SJCRH30 (cell line): ENCODE measurements at places on chromosomes 5 and 9.

DNA sequence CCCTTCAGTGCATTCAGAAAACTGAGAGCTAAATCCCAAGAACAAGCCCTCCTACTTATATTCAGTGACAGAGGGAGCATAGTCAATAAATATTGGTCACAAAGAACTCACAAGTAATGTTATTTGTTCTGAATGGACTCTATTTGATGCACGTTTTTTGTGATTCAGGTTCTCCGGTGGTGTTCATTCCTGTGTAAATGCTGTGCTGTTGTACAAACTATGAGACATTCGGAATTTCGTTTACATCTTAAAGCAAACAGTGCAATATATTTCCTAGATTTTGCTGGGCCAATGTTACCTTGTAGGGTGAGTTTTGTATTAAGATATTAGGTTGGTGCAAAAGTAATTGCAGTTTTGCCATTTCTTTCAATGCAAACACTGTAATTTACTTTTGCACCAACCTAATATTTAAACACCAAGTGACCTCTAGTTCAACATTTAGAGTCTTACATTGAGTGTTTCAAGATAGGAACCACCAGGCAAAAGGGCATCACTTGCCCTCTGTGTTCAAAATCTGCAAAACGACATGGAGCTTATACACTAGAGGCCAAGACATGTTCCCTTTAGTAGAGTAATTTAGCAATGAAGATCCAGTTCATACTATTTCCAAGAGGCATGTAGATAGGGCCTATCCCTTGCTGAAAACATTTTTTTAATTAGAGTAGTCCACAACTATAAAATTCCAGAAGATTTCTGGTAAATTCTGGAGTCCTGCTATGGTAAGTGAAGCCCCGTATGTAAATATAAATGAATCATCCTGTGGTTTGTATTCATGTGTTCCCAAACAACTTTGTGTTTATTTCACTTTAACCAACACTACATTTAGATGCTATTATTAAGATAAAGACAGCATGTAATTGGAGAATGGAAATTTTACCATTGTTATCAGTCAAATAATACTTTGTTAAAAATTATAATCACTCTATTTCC is 444.0 kb upstream of the PTGER4 start:
- DNase-seq: no peak

DNA sequence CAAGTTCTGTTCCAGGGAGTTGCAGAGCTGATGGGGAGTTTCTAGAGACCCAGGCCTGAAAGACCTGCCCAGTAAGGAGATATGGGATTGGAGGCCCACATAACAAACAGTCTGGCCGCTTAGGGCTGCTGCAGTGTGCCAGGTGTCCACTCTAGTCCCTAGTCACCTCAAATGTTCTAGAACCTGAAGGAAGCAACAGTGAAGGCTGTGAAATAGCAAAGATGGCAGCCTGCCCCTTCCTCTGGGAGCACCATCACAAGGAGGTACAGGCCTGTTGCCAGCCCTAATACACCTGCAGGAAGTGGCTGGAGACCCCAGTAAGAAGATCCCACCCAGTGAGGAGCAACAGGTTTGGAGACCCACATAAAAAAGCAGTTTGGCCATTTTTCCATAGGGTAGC is 783.8 kb upstream of the EDIL3 start:
- no peak for DNase-seq

- no peak for DNase-seq
These were observed 688.8 kb downstream of the SEMA5A start for GRCh38 chr5:8857051-8857450.

DNA sequence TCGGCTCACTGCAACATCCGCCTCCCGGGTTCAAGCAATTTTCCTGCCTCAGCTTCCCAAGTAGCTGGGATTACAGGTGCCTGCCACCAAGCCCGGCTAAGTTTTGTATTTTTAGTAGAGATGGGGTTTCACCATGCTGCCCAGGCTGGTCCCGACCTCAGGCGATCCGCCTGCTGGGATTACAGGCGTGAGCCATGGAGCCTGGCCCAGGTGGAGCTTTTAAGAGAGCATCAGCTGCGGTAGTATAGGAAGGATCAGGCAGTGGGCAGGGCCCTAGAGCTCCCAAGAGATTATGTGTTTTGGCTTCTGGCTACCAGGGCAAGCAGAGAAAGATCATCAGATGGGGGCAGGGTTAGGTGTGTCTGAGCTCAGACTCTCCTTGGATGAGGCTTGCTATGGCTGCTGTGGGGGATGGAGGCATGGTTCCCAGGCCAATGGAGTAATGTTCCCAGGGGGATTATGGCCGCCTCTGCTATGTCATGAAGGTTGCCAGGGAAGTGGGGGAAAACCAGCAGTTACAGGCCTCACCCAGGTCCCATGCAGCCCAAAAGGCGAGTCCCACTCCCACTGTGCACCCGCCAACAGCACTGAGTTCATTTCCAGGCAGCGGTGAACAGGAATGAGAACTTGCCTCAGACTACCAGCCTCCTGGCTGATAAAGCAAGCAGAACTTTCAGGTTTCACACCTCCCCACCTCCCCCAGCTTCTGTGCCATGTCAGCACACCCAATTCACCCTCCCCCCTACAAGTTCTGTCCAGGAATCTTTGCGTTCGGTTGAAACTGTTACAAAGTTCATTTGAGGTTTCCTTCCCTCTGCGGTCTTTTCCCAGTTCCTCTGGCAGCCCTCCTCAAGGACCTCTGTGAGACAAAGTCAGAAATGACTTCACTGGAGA is 507.6 kb downstream of the SPATA31D1 start:
- DNase-seq: no peak

GRCh38 chr5:132143148-132143547 is 69.6 kb downstream of the CSF2 start:
- no peak for DNase-seq

- peak; percentile 62 for DNase-seq
These were observed 89.4 kb downstream of the ANXA2R start for GRCh38 chr5:42950456-42951292.

- DNase-seq: no peak
These were observed 214.4 kb upstream of the S1PR3 start for GRCh38 chr9:88776717-88777497.

DNA sequence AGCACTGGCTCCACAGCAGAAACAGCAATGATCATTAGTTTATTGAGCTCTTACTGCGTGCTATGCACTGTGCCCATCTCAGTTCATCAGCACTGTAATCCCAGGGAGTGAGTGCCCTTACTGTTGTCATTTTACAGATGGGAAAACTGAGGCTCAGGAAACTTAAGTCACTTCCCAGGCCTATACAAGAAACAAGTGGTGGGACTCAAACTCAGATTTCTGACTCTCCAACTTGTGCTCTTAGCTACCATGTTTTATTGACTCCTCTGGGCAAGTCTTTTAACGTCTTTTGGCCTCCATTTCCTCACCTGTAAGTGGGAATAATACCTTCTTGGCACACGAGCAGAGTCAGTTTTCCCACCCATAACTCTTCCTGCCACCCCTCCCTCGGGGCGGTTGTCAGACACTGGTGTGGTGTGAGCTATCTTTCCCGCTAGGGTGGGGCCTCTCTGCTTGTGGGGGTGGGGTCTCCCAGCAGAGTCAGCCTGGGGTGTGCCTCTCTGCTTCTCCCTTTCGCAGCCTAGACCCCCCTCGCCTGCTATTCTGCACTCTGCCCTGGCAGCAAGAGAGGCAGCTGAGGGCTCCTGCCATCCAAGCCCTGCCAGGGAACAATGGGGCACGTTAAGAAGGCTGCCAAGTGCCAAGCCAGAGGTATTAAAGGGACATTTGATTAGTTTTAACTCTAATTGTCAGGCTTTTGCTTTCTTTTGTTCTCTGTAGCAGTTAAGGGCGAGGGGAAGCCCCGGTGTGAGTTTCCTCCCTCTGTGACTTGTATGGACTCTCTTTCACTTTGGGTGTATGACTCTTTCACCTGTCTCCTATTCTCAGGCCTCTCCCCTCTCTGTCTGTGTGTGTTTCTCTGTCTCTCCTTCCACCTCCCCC is 12.1 kb downstream of the GALNT10 start:
- no peak for DNase-seq

DNA sequence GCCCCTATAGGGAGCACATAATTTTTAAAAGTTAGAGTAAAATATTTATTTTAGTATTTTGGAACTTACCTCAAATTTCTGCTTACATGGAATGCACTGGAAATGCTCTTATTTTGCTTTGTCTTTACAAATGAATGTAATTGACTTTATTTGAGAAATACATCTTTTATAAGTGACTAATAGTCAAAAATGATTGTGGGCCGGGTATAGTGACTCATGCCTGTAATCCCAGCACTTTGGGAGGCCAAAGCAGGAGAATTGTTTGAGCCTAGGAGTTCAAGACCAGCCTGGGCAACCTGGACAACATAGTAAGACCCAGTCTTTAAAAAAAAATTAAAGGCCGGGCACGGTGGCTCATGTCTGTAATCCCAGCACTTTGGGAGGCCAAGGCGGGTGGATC is 5.8 kb downstream of the HMGCR start:
- no peak for DNase-seq

GRCh38 chr5:60162441-60162840 is 268.9 kb upstream of the PDE4D start:
- no peak for DNase-seq

GRCh38 chr5:83553000-83553486 is 81.5 kb downstream of the VCAN start:
- no peak for DNase-seq

GRCh38 chr9:120923620-120924328 is 2.8 kb downstream of the TRAF1 start:
- no peak for DNase-seq

DNA sequence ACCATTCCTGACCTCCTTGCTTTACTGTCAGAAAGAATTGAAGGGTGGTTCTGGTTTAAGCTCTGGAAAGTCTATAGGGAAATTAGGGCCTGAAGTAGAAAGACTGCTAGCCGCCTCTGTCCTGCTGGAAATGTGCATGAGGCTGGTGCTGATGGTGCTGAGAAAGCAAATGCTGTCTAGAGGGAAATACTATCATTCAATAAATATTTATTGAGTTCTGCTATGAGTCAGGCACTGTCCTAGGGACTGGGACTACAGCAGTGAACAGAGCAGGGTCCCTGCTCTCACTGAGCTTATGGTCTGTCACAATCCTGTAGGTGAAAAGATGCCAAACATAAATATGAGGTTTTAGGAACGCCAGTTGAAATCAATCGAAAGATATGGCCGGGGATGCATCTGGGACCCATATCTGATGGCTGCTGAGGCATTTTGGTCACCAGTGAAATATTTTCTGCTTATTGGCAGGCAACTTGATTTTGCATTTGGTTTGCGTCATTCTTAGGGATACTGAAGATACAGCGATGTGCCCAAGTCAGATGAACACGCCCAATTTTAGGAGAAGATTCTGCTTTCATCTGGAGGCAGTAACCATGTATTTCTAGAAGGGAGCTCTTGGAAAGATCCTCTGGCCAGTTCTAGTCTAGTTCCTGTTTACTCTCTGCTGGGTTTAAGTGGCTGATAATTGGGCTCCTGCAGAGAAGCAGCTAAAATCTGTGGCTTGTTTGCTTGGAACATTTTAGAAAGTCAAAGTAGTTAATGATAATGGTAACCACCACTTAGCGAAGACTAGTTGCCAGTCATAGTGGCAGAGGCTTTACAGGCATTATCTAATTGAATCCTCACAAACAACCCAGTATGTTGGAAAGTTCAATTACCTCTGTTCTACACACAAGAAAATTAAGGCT is 73.3 kb downstream of the INSYN2B start:
- DNase-seq: no peak

DNA sequence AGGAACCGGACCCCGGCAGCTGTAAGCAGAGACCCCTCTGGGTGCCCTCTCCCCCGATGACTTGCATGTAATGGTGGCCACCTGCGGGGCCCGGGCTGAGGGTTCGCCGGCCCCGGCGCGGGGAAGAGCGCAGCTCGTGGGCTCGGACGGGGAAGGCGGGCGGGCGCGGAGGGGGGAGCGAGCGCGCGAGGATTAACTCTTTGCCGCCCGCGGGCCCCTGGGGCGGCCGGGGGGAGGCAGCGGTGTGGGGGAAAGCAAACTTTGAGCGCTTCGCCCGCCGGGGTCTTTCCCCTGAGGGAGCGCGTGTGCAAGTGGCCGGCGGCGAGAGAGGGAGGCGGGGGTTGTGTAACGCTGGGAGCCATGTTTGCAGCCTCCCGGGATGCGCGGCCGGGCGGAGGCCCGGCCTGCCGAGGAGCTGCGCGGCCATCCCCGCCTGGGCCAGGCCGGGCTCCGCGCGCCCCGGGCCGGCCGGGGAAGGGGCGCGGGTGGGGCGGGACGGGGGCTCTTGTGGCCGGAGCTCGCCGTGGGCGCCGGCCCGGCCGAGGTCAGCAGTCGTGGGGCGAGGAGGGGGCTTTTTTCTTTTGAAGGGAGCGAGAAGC is 547 bp downstream of the ANP32B start:
- DNase-seq: peak; percentile 70

DNA sequence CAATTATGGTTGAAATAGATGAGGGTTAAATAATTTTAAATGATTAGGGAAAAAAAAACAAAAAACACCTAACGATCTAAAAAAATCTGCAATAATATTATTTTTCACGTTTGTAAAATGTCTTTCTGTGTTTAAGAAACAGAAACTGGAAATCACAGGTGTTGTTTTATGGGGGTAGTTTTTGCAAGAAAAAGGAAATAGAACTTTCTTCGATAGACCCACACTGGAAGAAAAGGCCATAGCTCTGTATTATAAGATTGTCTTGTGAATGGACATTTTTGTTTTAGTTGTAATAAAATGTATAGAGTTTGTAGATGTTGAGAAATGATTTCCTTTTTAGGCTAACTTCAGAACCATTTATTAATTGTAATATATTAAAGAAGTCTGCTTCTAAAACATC is 5.5 kb downstream of the CSNK1G3 start:
- no peak for DNase-seq
